ENCODE measurements at places on chromosomes 2 and 18. TPM values are rescaled to one million over a fixed set of nuclear protein-coding genes. Genes with fewer than 3 reads are reported as not detected.

GRCh38 chr2:223744580-223744979 is 92.8 kb downstream of the AP1S3 start:
- no peak overlapping the region for H3K27ac ChIP-seq
- H3K4me3 ChIP-seq, result no peak overlapping the region
- no peak for DNase-seq

PUM2 gene
- total RNA-seq, result 105 TPM

FSIP2 gene
- total RNA-seq, result not detected

DNA sequence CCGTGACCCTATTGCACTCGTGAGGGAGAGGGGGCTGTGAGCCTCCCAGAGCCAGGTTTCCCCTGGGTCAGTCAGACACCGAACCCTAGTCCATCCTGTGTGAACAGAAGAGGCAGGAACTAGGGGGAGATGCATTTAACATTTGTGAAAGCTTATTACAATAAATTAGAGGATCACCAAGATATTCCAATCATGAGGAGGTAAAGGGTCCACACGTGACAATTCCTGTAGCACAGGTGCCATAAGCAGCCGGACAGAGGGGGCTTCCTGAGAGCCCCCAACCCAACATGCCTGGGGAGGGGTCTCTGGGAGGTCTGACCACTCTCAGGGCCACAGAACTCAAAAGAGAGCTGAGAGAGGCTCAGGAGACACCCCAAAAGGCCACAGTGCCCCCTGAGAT is 93.3 kb downstream of the KCNF1 start:
- DNase-seq, result no peak
- H3K36me3 ChIP-seq, result no peaks in the 10 kb centered on the region
- H3K27me3 ChIP-seq, result no peaks in the 10 kb centered on the region
- no peak overlapping the region for H3K27ac ChIP-seq
- H3K4me1 ChIP-seq, result no peaks in the 10 kb centered on the region

ANKRD30B gene
- not detected for total RNA-seq
